ENCODE measurements at places on chromosomes 2 and 18.

GRCh38 chr2:38509314-38509946 lies 93.3 kb downstream of the HNRNPLL start:
- no peak for DNase-seq

- no peak for DNase-seq
Observed at GRCh38 chr18:43934322-43934721, 657.0 kb upstream of the SYT4 start.

DNA sequence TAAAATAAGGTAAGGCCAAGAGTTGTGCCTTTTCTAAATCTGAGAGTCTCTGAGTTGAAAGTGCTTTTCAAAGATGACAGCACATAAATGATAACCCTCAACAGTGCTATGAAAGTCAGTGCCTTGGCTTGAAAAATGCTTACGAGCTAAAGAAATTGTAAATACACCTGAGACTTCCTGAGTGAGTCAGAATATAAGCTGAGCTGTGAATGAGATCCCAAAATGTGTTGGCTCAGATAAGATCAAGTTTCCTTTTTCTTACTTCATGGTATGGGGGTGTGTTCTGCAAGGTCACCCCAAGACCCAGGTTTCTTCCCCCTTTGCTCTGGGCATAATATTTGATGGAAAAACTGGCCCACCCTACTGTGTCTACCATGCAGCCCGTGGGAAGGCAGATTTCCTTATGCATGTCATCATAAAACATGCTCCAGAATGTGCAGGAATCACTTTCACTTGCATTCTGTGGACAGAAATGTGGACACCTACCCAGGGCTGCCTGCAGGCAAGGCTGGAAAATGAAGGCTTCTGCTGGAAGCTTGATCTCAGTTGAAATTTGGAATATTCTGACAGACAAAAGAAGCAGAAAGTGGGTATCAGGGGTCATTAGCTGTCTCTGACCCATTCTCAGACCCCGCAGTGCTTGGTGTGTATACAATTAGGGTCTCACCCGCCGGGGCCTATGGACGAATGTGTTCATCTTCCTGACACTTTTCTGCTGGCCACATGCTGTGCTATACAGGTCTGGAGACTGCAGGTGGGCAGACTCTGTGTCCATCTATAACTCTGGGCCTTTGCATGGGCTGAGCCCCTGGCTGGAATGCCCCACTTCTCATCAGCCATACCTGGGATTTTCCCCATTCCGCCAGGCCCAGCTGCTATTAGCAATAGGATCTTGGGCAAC lies 212.6 kb downstream of the SH3RF3 start:
- no peak for DNase-seq

DNA sequence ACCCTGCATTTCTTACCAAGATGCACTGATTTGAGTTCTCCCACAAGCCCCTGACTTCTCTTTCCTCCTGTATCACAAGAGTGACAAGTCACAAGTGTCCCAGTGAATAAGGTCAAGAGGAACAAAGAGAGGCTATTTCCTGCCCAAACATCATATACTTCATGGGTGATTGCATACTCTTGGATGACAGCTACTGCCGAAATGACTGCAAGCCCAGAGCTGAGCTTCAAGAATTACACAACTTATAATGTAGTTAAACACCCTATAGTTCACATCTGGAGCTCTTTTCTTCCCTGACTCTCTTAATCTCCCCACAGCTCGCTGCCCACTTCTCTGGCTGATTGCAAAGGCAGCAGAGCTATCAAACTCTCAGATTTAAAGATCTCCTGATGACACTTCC lies 289.7 kb upstream of the PARD3B start:
- DNase-seq: no peak

DNA sequence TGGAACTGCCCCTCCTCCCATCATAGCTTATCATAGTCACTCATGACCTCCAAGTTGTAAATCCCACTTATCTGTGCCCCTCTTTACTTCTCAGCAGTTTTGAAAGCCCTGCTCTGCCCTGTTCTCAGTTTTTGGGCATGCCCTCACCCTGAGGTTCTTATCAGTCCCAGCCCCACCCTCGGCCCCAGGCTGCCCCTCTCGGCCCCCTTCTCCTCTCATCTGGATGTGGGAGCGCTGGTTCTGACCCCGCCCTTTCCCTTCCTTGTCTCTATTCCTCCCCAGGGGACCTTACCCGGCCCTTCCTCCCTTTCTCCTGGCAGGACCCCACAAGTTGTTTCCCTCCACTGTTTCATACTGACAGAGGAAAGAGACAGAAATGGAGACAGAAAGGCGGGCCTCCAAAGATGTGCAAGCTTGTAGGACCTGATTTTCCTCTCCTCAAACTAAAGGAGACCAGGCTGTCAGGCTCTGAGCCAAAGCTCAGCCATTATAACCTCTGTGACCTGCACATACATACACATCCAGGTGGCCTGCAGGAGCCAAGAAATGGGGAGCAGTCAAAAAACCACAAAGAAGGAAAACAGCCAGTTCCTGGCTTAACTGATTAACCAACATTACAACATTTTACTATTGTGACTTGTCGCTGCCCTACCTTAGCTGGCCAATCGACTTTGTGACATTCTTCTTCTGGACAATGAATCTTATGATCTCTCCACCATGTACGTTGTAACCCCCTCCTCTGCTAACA lies 171.0 kb upstream of the HS6ST1 start:
- no peak for DNase-seq

DNA sequence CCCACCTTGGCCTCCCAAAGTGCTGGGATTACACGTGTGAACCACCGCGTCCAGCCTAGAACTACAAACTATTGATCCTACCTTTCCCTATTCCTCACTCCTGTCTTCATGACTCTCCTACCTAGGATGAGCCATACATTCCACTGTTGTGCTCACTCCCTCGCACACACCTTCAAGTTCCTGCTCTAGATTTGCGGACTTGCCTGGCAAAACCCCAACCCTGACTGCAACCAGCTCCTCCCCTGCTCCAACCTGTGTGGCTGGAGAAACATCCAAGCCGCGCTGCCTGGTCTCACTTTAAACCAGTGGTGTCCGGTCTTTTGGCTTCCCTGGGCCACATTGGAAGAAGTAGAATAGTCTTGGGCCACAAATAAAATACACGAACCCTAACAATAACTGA lies 5.0 kb upstream of the DNPEP start:
- DNase-seq: no peak

DNA sequence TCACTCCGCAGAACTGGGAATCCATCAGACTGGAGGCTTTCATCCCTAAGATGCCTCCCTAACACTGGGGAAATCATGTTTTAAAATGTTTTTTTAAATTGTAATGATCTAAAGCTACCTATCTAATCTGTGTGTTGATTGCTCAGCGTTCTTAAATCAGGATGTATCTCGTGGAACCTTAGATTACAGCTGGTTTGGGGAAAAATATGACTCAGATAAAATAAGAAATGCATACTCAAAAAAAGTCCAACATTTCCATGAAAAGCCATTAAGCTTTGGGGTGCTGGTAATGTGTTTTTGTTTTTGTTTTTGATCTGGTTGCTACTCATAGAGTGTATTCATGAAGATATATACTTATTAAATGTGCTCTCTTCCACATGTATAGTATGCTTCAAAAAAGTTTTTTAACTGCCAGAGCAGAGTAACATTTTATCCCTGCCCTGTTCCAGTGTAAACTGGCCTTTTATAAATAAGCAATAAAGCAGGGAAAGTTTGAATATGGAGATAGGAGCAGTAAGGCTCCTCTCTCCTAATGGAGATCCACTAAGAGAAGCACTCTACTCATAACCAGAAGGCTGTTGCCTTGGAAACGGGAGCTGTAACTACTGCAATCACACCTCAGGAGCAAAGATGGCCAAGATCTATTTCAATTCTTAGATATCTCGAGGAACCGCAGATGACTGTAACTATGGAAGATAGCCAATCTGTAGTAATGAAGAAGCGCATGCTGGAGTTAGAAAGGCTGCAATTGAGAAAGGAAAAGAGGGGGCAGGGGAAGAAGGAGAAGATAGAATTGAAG lies 41.6 kb downstream of the ANKRD44 start:
- DNase-seq: no peak

DNA sequence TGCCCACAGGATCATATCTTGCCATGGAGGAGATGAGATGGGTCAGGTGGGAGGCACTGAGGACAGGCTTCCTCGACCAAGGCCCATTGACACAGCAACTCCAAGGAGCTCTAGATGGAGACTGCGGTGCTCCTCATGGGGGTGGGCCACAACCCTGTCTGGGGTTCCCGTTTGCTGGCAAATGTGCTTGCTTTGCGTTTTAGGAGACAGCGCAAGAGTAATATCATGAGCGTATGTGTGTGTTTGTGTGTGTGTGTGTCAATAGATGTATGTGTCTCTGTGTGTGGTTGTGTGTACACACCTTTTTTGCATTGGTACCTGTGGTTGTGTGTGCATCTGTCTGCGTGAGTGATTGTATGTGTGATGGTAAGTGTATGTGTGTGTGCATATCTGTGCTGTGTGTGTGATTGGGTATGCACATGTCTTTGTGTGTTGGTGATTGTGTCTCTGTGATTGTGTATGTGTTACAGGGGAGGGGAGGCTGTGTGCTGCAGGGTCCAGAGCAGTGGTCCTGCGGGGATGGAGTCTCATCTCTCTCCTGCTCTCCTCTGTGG lies 4.4 kb downstream of the FBLN7 start:
- no peak for DNase-seq

GRCh38 chr2:85154048-85154753 lies 21.0 kb downstream of the TCF7L1 start:
- DNase-seq: no peak

DNA sequence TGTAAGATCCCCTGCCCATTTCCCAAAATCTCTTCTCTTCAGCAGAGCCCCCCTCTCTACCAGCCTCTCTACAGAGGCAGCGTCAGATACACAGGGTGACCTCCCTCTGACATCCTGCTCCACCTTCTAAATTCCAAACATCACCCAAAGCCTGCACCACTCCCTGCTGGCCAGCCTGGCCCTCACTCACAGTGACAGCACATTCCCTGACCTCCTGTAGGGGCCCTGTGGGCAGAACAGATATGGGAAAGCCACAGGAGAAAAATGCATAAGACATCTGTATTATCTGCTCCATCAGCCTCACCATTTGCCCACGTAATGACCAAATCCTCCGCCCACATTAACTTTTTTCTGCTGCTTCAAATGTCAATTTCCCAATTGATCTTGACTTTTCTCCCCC lies 40.6 kb downstream of the TRABD2A start:
- no peak for DNase-seq

DNA sequence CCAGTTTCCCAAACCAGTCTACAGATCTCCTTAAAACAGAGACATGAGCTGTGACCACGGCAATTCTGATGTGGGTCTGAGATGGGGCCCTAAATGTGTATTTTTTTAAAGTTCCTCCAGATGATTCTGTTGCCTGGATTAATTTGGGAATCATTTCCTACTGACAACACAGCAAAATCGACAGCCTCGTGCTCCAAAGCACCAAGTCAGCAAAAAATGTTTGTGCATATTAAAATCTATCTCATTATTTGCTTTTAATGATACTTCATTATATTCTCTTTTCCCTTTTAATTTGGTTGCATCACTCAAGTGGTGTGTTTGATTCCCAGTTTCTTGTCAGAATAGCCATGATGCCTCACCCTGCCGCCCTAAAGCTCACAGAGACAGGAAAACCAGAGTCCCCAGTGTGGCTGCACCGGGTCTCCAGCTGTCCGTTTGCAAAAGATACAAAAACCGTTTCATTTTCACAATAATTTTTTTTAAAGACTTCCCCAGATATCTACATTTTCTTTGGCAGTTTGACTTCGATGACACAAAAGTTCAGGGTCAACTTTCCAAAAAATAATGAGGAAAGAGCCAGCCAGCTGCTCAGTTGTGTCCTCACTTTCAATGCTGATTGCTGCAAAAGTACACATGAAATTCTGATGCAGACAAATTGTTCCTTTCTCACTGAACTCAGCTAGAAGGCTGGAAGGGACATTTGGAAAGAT lies 443.2 kb upstream of the ID2 start:
- no peak for DNase-seq

DNA sequence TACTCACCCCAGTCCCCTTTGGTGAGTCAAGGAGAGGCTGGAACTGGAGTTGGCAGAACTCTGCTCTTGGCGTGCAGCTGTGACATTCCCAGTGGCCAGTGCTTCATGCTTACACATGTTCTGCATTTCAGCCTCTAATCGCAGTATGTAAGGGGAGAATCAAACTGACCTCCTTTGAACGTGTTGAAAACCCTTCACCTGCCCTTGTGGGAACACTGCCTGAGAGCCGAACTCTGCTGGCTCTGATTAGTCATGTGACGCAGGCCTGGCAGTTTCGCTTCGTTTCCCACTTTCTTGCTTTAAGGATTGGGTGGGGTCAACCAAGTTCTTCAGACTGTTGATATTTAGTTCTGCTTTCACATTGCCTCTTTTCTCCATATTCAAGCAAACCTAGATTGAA lies 173.8 kb upstream of the BCL2L11 start:
- DNase-seq: no peak

- no peak for DNase-seq
Observed at GRCh38 chr18:28108814-28109213, 68.1 kb downstream of the CDH2 start.

DNA sequence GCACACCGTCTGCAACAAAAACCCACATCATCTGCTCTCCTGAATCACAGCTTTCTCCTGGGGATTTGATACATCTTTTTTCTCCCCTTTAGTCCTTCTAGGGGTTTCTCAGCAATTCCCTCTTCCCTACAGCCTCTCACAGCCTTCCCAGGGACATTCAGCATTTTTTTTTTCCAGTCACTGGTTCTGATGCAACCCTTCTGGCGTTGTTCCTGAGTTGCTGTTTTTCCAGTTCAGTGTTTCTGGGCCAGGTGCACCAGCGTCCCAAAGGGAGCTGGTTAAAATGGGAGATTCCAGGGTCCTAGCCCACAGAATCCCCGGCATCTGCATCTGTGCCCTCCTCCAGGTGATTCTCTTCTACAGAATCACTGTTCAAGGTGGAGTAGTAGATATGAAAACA lies 36.1 kb downstream of the ADCY3 start:
- DNase-seq: no peak

- DNase-seq: no peak
Observed at GRCh38 chr18:51447351-51448342, 250.2 kb upstream of the MEX3C start.

DNA sequence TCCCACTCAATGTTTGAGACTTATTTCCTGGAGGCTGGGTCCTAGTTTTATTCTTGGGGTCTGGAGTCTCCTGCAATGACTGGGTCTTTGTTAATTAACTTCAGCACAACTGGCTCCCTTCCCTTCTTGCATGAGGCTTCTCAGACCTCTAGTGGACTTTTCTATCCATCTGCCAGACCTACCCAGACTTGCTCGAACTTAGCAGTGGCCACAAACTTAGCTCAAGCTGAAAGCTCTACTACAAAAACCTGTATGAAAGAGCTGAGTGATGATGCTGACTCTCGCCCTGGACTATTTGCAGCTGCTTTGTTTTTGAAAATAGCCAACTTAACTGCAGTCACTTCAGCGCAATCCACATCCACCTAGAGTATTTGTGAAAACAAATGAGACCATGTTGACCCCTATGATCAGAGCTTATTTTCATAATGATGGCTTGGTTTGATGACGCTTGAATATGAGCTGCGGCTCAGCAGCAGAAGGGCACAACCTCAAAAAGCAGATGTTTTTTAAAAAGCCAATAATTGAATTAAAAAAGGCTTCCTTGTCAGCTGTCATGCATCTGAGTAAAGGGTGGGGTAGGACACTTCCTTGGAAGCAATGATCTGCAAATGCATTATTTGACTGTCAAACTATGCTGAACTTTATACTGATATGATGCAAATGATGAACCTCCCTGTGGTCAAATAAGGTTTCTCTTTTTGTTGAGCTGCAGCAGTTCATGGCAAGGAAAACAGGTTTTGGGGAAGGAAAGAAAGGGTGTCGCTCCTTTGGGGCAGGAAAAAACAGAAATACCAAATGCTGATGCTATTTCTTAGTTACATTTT lies 10.6 kb upstream of the ANXA4 start:
- DNase-seq: no peak

- DNase-seq: no peak
Observed at GRCh38 chr2:3268705-3269029, 109.0 kb downstream of the EIPR1 start.

- no peak for DNase-seq
Observed at GRCh38 chr2:70776266-70776665, 8.3 kb upstream of the ADD2 start.

All from stimulated activated CD8-positive, alpha-beta memory T cell treated with anti-CD3 and anti-CD28 coated beads, Interleukin-4, amount 100 ng/mL, for 4 hours (primary cell).